ENCODE measurements at places on chromosomes 6 and 20. TPM values are rescaled to one million over a fixed set of nuclear protein-coding genes. Genes with fewer than 3 reads are reported as not detected.

- no peak for DNase-seq
- H3K4me1 ChIP-seq, result no peaks in the 10 kb centered on the region
- H3K36me3 ChIP-seq, result peaks cover 8% of the 10 kb centered on the region
- no peak overlapping the region for H3K4me3 ChIP-seq
Observed at GRCh38 chr20:41358717-41359116, 7.9 kb downstream of the EMILIN3 start.

GRCh38 chr20:44415833-44416715 lies 59.6 kb upstream of the TTPAL start:
- no peak overlapping the region for H3K4me3 ChIP-seq
- no peak overlapping the region for H3K27ac ChIP-seq
- no peaks in the 10 kb centered on the region for H3K36me3 ChIP-seq
- no peaks in the 10 kb centered on the region for H3K4me1 ChIP-seq

GRCh38 chr20:46230801-46231282 lies 77.5 kb downstream of the CDH22 start:
- H3K4me3 ChIP-seq, result no peak overlapping the region
- H3K36me3 ChIP-seq, result no peaks in the 10 kb centered on the region
- peak; percentile 52 for DNase-seq
- peaks cover 31% of the 10 kb centered on the region for H3K27me3 ChIP-seq
- no peak overlapping the region for H3K27ac ChIP-seq

DNA sequence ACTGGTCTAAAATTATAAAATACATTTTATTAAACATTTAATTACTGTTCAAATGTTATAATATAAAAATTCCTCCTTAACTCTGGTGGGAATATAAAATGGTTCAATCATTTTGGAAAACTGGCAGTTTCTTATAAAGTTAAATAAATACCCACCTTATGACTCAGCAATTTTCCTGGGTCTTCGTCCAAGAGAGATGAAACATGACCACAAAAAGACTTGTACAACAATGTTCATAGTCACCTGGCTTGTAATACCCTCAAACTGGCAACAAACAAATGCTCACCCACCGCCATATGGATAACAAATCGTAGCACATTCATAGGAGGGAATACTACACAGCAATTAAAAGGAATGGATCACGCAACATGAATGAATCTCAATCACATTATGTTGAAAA lies 66.0 kb upstream of the RIN2 start:
- DNase-seq, result peak; percentile 95
- peaks cover 40% of the 10 kb centered on the region for H3K4me1 ChIP-seq
- no peaks in the 10 kb centered on the region for H3K27me3 ChIP-seq
- H3K36me3 ChIP-seq, result no peaks in the 10 kb centered on the region
- H3K27ac ChIP-seq, result peak overlapping the region; percentile 86
- H3K4me3 ChIP-seq, result peak overlapping the region; percentile 37

GRCh38 chr6:21284706-21285105 lies 308.8 kb upstream of the SOX4 start:
- H3K4me3 ChIP-seq, result no peak overlapping the region
- H3K27ac ChIP-seq, result no peak overlapping the region
- no peaks in the 10 kb centered on the region for H3K27me3 ChIP-seq

- peaks cover 22% of the 10 kb centered on the region for H3K4me1 ChIP-seq
- peaks cover 2% of the 10 kb centered on the region for H3K27me3 ChIP-seq
- no peak overlapping the region for H3K4me3 ChIP-seq
- no peak for DNase-seq
Observed at GRCh38 chr20:25117990-25118389, 36.0 kb upstream of the VSX1 start.

DNA sequence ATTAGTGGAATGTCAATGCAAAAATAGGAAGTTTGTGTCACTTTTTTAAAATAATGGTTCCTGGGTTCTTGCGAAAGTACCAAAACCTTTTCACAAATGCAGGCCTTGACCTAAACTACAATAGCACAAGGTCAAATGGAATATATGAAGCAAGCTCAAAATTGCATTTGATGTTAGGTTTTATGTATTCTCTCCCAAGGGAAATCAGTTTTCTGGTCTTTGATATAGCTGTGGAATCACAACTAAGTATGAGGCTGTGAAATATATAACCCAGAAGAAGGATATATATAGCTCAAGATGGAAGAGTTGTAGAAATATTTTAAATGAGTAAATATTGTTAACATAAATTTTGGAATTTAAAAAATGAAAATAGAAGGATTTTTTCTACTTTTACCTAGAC lies 327.3 kb downstream of the RIMS1 start:
- no peaks in the 10 kb centered on the region for H3K36me3 ChIP-seq
- H3K27ac ChIP-seq, result no peak overlapping the region
- H3K27me3 ChIP-seq, result no peaks in the 10 kb centered on the region
- H3K4me3 ChIP-seq, result no peak overlapping the region
- H3K4me1 ChIP-seq, result peaks cover 10% of the 10 kb centered on the region

- no peaks in the 10 kb centered on the region for H3K4me1 ChIP-seq
- DNase-seq, result no peak
- H3K27me3 ChIP-seq, result no peaks in the 10 kb centered on the region
- H3K36me3 ChIP-seq, result no peaks in the 10 kb centered on the region
- H3K27ac ChIP-seq, result no peak overlapping the region
Observed at GRCh38 chr6:35945650-35946025, 24.7 kb upstream of the SRPK1 start.

- H3K27ac ChIP-seq, result no peak overlapping the region
- no peaks in the 10 kb centered on the region for H3K27me3 ChIP-seq
- H3K4me1 ChIP-seq, result peaks cover 17% of the 10 kb centered on the region
- no peaks in the 10 kb centered on the region for H3K36me3 ChIP-seq
Observed at GRCh38 chr20:51311636-51312479, 230.7 kb downstream of the NFATC2 start.

KHDRBS2 gene
- not detected for total RNA-seq
